ENCODE measurements at places on chromosomes 16 and 17.

DNA sequence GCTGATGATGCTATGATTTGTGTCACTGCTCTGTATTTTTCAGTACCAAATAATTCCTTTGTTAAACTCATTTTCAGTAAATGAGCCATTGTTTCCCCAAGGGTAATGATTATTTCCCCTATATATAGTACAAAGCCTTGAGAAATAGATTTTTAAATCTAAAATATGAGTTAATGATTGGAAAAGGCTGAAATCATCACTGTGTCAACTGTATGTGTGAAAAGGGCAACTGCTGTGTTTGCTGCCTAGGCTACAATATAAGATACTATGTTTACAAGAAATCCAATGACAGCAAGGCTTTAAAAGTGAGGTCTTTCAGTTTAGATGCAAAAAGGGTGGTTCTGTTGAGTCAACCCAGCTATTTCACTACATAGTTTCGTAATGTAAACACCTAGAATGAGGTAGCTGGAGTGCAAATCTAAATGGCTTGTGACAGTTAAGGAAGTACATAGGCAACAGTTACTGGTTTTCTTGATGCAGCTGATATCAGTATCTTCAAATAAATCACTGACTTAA, 15.3 kb downstream of the NLK start:
- no peak for DNase-seq

- no peak for DNase-seq
Measured at GRCh38 chr16:63453261-63453660, 1417.0 kb upstream of the CDH8 start.

- DNase-seq: no peak
Measured at GRCh38 chr16:89491974-89492687, 1.8 kb upstream of the ANKRD11 start.

- DNase-seq: no peak
Measured at GRCh38 chr16:88019821-88020515, 68.7 kb downstream of the BANP start.

- DNase-seq: no peak
Measured at GRCh38 chr17:27276653-27277156, 17.2 kb upstream of the WSB1 start.

DNA sequence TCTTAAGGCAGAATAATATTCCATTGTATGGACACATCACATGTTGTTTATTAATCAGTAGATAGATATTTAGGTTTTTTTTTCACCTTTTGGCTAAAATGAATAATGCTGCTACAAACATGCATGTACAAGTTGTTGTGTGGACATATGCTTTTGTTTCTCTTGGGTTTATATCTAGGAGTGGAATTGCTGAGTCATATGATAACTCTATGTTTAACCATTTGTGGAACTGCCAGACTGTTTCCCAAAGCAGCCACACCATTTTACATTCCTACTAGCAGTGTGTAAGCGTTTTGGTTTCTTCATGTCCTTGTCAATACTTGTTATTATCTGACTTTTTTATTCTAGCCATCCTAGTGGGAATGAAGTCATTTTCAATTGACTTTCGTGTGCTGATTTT, 21.3 kb downstream of the CYLD start:
- no peak for DNase-seq

- DNase-seq: no peak
Measured at GRCh38 chr16:68786685-68787418, 49.8 kb downstream of the CDH1 start.

- peak; percentile 24 for DNase-seq
Measured at GRCh38 chr16:12340151-12340733, 363.7 kb downstream of the SNX29 start.

GRCh38 chr17:31653691-31654090, 205.4 kb downstream of the COPRS start:
- DNase-seq: no peak

DNA sequence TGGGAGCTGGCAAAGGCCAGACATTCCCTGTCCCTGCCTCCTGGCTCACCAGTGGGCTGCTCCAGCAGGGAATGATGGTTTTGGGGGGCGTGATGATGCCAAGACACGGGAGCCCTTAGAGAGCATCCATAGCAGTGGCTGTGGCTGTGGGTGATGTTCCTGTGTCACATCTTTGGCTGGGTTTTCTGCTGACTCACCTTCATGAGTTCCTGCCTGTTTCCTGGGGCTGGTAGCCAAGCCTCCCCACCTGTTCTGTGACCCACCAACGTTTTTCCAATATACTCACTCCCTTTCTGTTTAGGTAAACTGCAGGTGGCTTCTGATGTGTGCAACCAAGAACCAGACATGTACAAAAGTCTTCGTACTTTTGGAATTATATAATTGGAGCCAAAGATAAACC, 16.5 kb upstream of the NF1 start:
- no peak for DNase-seq
